ENCODE measurements at places on chromosomes 3 and 15. TPM values are rescaled to one million over a fixed set of nuclear protein-coding genes. Genes with fewer than 3 reads are reported as not detected.

GRCh38 chr3:71568207-71568606 lies 15.3 kb downstream of the FOXP1 start:
- no peak for DNase-seq

The FES gene
- 13.0 TPM for polyA plus RNA-seq

DNA sequence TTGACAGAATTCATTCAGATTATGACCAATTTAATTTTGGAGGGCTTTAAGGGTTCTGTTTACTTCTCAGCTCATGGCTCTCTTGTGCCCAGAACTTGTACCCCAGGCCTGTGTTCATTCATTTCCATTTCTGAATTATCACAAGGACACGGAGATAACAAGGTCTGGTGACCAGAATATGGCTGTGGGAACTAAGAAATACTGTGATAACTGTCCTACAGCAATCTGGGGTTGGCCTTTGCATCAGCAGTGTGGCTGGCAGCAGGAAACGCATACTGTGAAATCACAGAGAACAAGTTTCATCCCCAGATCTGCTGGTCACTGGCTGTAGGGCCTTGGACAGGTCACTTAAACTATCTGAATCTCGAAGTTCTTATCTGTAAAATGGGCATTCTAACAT lies 41.8 kb upstream of the TPM1 start:
- no peak for DNase-seq

The MOBP gene
- polyA plus RNA-seq: not detected

DNA sequence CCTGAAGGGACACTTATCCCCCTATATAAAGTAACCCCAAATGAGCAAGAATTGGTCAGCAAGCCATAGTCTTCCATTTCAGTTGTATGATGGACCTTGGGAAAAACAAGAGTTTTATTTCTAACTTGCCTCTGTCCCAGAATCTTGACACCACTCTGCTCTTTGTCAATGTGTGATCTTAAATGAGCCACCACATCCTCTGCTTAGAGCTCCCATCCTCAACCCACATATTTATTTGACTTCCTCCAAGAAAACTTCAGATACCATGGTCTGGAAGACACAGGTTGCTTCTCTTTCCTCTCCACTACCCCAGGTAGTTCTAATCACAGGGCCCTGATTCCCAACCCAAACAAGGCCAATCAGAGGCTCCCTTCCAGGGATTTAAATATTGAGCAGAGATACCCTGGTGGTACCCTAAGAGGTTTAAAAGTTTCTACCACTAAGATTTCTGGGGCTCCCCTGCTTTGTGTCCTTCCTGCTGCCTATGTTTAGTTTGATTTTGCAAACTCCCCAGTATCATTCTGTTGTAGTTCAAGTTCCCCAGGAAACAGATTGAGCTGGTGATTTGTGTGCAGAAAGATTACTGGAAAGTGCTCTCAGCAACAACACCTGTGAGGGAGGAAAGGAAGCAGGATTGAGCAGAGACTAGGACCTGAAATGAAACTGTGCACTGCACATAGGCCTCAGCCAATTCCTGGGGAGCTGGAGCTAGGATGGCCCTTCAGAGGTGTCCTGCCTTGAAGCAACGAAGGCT lies 64.3 kb downstream of the MTHFS start:
- no peak for DNase-seq

DNA sequence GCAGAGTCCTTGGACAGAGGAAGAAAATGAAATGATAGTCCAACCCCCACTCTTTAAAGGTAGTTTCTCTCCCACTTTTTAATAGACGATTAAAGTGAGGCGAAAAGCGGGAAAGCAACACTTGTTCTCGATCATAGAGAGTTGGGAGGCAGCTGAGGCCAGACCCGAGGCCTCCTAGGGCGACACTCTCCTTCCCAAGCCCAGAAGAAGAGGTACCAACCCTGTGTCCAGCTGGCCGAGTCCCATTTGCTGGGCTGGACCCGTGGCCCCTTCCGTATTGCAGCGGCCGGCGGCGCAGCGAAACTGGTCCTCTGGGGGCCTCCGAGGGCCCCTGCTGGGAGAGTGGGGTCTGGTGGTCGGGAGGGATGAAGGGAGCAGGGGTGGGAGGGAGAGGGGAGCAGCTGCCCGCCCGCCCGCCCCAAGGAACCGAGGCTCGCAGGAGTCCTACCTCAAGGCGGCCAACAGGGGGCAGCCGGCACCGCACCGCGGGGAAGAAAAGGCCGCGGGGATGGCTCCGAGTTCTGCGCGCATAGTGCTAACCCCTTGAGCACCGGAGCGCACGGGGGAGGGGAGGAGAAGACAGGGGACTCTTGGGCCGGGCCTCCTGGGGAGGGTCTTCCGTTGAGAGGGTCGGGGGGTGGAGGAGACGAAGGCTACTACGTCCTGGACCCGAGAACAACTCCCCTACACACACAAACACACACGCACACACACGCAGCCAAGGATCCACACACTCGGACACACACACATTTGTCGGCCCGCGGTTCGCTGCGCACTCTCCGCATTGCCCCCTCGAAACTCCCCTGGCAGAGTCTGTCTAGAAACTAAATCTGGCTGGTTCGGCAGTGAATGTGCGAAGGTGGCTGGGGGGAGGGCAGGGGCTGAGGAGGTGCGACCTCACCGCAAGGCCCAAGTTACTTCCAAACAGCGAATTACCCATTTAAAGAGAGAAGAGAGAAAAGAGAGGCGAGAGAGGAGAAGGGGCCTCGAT lies 2.0 kb downstream of the WNT5A start:
- DNase-seq: no peak

- DNase-seq: no peak
These were observed 9.3 kb downstream of the GALNT15 start for GRCh38 chr3:16183601-16184270.

DNA sequence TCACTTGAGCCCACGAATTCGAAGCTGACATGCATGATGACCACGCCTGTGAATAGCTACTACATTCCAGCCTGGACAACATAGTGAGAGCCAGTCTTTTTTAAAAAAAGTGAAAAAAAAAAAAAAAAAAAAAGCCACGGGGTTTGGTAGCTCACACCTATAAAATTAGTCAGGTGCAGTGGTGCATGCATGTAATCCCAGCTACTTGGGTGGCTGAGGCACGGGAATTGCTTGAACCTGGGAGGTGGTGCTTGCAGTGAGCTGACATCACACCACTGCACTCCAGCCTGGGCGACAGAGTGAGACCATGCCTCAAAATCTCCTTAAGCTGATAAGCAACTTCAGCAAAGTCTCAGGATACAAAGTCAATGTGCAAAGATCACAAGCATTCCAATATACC lies 44.4 kb downstream of the CSNK1G1 start:
- no peak for DNase-seq

The DOCK3 gene
- 1.3 TPM for polyA plus RNA-seq

DNA sequence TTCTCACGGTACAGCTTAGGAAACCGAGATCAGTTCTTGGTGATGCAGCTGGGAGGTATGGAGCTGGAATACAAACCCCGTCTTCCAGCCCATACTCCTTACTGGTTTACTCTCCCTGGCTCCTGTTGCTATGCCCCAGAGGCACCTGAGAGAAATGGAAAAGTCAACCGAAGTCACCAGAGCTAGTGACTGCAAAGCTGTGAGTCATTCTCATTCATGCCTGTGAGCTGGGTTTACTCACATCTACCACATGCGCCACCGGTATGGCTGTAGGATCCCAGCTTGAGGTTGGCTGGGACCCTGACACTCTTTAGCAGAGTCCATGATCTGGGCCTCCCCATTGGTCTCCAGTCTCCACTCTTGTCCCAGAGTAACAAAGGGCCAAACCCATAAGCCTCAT lies 111.5 kb upstream of the ETV5 start:
- no peak for DNase-seq

- no peak for DNase-seq
These were observed 394.9 kb upstream of the WNT5A start for GRCh38 chr3:55882006-55882405.

- no peak for DNase-seq
These were observed 437.0 kb upstream of the PPP2R3A start for GRCh38 chr3:135528413-135529015.

DNA sequence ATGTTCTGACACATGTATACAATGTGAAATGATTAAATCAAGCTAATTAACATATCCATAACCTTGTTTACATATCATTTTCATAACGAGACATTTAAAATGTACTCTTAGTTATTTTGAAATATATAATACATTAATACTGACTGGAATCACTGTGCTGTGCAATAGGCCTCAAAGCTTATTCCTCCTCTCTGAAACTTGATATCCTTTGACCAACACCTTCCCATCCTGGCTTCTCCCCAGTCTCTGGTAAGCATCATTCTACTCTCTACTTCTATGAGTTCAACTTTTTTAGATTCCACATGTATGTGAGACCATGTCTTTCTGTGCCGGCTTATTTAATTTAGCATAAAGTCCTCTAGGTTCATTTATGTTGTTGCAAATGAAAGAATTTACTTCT lies 47.1 kb upstream of the IL20RB start:
- no peak for DNase-seq

The CATSPER2 gene
- polyA plus RNA-seq: 10.0 TPM

DNA sequence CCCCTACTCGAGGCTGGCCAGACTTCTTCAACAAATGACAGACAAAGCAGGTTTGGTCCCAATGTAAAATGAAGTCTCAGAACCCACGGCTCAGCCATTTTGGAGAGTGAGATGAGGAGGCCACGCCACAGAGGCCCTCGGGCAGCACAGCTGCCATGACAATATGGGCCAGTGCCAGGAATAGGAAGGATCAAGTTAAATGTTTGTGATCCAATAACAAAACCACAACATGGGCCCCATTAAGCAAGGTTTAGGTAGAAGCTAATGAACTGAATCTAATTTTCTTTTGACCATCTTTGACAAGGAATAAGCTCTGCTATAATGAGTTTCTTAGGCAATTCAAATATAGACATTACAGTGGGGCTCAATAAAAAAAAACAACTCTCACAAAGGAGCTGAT lies 52.6 kb downstream of the RFTN1 start:
- no peak for DNase-seq

- no peak for DNase-seq
These were observed 6.2 kb downstream of the CEMIP start for GRCh38 chr15:80785335-80785734.

DNA sequence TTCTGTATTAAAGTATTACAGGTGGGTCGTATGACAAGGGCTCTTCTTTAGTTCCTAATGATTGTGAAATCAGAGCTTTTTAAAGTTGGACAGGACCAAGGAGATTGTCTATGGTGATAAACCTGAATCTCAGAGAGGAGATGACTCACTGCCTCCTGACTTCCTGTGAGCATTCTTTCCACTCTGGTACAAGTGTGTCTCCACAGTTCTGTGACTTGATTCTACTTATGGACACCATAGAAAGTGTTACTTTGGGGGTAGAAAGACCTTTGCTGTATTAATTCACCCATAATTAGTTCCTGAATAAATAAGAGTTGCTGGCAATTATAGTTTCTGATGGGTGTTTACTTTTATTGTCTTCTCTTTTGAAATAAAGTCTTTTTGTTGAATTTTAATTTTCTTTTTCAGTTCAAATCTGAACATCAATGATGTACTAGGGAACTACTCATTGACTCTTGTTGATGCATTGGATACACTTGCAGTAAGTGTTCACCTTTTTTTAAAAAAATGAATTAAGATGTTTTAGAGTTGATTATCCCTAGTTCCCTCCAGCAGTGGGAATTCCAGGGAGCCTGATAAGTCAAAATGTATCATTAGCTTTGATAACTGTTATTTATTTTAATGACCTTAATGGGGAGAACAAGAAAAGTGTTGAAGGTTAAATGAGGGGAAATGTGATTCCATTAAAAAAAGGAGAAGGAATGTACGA lies 7.4 kb downstream of the EDEM1 start:
- no peak for DNase-seq

The CADM2 gene
- 6.4 TPM for polyA plus RNA-seq

The SCAANT1 gene
- not detected for polyA plus RNA-seq
